AG09309 (cell line): ENCODE measurements at places on chromosomes 12 and 14.

DNA sequence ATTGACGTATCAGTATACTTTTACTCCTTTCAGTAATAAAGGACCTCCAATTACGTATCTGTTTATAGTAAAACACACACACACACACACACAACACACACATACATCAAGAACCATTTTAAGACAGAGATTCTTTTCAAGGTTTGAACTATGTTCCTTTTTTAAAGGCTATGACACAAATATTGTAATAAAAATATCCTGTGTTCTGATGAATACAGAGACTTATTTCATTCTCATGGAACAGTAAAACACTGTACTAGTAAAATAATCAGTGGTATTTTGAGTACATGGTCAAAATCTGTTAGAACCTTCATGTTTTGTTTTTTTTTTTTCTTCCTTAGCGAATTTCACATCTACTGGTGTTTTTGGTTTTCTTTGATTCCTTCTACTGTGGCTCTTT is 7.6 kb downstream of the FLRT2 start:
- DNase-seq = no peak

GRCh38 chr12:68899251-68899771 is 33.7 kb downstream of the CPM start:
- peak; percentile 91 for DNase-seq

DNA sequence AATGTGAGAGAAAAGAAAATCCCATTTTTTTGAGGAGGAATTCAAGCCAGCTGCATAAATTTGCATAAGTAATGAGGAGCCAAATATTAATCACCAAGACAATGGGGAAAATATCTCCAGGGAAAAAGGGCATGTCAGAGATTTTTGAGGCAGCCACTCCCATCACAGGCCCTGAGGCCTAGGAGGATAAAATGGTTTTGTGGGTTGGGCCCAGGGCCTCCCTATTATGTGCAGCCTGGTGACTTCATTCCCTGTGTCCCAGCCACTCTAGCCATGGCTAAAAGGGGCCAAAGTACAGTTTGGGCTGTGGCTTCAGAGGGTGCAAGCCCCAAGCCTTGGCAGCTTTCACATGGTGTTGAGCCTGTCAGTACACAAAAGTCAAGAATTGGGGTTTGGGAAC is 1051.0 kb upstream of the FOXG1 start:
- no peak for DNase-seq

DNA sequence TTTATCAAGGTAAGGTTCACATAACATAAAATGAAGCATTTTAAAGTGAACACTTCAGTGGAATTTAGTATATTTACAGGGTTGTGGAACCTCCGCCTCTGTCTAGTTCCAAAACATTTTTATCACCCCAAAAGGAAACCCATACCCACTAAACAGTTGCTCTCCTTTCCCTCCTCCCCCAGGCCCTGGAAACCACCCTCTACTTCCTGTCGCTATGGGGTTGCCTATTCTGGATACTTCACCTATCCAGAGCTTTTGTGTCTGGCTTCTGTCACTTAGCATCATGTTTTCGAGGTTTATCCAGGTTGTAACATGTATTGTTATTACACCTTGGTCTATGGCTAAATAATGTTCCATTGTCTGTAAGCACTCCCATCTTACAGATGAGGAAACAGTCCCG is 27.7 kb upstream of the ZFP36L1 start:
- no peak for DNase-seq

DNA sequence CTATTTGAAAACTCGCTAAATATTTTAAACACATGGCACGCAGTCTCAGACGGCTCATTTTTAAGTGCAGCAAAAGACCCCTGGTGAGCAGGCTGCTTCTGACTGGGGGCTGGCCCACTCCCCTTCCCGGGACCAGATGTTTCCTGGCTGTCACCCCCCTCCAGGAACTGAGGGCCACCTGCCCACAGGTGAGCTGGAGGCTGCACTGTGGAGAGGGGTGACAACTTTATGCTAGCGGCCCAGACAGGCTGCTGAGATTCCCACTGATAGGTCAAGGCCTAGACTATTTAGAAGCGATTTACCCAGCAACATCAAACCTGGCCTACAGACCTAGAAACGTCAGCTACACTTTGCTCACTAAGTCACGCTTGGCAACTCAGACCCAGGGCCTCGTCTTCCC is 92.1 kb downstream of the BCL11B start:
- no peak for DNase-seq

DNA sequence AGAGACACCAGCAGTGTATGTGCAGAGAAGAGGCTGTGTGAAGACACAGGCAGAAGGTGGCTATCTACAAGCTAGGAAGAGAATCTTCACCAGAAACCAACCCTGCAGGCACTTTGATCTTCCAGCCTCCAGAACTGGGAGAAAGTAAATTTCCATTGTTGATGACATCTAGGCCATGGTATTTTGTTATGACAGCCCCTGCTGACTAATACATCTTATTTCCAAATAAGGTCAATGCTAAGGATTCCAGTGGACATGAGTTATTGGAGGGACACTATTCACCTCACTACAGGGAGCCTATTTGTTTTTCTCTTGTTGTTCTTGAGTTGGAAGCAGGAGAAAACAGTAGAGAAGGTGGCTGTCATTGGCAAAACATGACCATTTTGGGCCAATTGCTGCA is 88.5 kb upstream of the RIN3 start:
- no peak for DNase-seq
